ENCODE measurements at places on chromosomes 5 and 9.

GRCh38 chr9:134618163-134618832 is 23.3 kb upstream of the COL5A1 start:
- DNase-seq, result no peak

DNA sequence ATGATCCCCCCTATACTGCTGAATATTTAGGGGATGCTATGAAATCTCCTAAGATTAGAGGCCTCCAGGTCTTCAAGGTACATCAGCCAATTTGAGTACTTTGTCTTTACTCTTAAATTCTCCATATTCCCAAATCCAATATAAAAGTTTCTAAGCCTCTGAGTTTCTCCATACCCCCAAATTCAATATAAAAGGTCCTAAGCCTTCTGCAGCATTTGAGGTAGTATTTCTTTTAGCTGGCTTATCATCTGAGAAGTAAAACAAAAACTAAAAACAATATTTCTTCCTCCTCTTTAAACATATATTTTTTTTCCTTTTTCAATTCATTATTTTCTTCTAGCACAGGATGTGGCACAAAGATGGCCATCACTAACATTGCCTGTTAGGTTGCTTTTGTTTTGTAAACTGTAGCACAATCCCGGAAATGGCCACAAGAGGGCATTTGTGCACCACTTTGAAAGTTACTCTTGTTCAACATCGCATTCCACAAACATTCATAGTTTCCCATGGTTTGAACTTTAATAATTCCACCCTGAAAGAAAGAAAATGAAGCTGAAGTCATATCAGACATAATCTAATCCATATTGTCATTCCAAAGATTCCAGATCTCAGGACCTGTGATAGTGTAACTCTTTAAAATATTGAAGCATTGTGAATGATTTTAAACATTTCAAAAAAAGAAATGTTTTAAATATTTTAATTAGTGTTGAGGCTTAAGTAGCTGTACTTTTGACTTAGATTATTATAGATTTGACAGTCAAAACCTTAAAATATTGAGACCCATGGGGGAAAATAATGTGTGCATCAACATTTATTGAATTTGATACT is 21.0 kb upstream of the SCGB3A2 start:
- peak; percentile 61 for DNase-seq

DNA sequence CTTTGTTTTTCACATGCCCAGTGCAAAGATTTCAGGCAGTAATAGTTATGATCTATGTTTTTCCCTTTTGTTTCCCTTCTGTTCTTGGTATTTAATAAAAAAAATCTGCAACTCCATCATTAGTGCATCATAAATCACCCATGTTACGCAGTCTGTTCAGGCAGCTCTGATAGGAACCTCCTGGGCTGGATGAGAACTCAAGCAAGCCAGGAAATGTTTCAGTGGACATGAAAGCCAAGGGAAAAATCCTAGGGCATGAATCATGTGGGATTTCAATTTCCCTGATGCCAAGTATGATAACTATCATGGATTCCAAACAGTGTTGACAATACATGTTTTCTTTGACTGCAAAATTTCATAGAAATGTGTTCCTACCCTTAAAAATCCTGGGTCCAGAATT is 119.7 kb upstream of the TARS1 start:
- peak; percentile 100 for DNase-seq

DNA sequence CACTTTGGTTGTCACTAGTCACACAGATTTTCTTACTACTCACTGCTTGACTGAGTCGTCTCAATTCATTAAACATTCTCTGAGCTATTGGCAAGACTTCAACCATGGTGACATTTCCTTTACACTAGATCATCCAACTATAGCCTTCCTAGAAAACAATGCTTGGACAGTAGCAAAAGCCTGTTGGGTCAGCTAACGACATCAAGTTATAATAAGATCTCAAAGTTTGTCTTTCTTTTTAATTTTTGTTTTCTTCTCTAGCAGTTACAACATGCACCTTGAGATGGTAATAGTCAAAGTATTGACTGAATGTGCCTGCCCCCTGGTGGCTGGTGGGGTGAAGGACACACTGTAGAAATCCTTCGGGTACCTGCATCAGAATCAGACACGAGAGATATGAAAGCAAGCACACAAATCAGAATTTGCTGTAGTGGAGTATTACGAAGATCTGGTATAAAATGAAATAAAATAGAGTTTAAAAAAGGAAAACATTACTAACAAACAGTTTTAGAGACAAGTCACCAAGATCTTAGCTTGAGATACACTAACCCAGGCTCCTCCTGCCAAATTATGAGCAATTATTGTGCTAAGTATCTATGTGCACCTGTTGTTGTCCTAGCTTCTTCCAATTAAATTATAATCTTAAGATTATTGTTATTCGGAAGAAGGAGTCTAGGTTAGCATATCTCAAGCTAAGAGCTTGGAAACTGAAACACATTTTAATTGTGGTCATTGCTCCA is 81.2 kb downstream of the ARL15 start:
- peak; percentile 57 for DNase-seq

GRCh38 chr5:169696621-169697510 is 59.8 kb downstream of the DOCK2 start:
- DNase-seq, result peak; percentile 83

- no peak for DNase-seq
Observed at GRCh38 chr5:108579236-108579635, 168.5 kb upstream of the FER start.

GRCh38 chr5:138054206-138054605 is 21.3 kb upstream of the FAM13B start:
- DNase-seq, result no peak

GRCh38 chr5:116534964-116535651 is 39.5 kb downstream of the SEMA6A start:
- no peak for DNase-seq

- DNase-seq, result peak; percentile 45
Observed at GRCh38 chr5:116360008-116360853, 214.4 kb downstream of the SEMA6A start.

GRCh38 chr5:50576686-50577256 is 89.7 kb upstream of the PARP8 start:
- no peak for DNase-seq

GRCh38 chr5:168311061-168311566 is 19.7 kb downstream of the WWC1 start:
- no peak for DNase-seq

- DNase-seq, result peak; percentile 87
Observed at GRCh38 chr5:173917788-173918786, 29.9 kb downstream of the CPEB4 start.

DNA sequence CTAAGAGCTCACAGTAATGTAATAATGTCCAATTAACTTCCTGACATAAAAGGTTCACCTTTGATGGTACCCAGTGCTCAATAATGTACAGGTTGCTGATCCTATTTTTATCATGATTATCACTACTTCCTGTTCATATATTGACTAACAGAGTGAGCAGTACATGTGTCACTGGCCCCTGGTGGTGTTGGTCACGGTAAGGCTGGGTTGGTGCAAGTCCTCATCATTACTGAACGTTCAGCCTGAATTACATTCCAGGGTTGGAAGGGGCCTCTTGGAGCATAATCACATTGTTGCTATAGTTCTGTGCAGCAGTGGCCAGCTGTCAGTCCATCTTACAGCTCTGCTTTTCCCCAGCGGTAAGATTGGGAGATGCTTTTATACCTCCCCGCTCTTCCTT is 24.2 kb upstream of the CKMT2 start:
- DNase-seq, result peak; percentile 9

- DNase-seq, result no peak
Observed at GRCh38 chr5:132854301-132854700, 12.0 kb downstream of the GDF9 start.

- no peak for DNase-seq
Observed at GRCh38 chr9:113531919-113532808, 68.6 kb downstream of the RGS3 start.

- DNase-seq, result no peak
Observed at GRCh38 chr5:170289121-170289520, 8.5 kb downstream of the LCP2 start.

DNA sequence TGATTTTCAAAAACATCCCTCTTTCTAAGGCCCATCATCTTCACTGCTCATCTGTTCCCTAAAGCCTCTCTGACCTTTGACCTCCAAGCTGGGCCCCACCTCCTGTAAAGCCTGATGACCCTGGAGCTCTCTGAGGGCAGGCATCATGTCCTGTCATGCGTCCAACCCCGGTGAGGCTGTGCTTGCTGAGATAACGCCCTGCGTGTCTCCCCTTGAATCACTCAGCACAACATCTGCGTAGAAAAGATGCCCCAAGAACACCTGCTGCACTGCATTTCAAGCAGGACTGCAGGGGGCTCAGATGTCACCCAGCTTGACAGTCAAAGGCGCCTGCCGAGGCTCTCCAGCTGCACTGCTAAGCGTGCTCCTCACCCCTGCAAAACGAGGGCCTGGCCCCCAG is 78.0 kb downstream of the OTULIN start:
- DNase-seq, result no peak

DNA sequence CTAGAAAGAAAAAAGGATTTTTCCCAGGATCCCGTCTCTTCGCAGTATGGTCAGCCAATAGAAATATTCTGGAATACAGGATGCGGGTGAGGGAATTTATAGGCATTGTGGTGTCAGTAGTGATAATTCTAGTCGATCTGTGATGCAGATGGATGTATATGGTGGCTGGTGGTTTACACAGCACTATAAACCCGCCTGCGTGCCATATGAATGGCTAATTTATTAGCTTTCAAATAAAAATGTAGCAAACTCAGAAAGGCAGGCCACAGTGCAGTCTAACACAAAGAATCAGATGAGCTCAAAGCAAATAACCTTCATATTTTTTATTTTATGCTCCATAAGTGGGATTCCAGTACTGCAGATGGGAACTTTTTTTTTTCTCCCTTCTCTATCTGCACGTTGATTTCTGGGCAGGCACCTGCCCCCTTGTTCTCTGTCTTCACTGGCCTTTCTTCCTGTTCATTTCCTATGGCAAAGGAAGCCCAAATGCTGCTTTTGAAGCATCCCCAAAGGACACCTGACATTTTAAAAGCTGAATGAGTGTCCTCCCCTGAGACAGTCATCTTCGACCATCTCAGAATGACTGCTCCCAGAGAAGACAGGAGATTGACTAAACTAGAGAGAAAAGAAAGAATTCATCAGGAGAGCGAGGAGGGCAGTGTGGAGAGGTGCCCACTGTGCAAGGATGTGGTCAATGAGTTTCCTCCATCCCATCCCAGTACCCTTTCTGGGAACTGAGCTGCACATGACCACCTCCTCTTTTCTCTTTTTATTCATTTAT is 52.1 kb downstream of the SEMA6A start:
- DNase-seq, result no peak

DNA sequence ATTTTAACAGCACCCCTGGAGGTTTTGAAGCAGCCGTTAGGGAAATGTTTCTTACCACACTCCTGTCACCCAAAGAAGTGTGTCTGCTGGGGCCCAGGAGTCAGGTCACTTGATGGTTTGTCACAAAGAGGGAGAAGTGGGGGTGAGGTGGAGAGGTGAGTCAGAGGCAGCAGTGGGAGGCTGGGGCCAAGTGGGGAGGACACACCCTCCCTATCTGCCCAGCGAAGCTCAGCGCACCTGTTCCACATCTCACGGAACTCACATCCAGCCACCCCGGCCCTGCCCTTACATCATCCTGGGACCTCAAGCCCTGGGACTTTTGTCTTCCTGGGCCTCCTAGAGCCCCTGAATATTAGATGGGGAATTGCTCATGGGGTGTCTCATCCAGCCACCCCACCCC is 171.1 kb upstream of the SMIM23 start:
- DNase-seq, result no peak

- no peak for DNase-seq
Observed at GRCh38 chr5:26761045-26761444, 277.3 kb downstream of the CDH9 start.

- no peak for DNase-seq
Observed at GRCh38 chr9:4320021-4320420, 20.2 kb upstream of the GLIS3 start.

DNA sequence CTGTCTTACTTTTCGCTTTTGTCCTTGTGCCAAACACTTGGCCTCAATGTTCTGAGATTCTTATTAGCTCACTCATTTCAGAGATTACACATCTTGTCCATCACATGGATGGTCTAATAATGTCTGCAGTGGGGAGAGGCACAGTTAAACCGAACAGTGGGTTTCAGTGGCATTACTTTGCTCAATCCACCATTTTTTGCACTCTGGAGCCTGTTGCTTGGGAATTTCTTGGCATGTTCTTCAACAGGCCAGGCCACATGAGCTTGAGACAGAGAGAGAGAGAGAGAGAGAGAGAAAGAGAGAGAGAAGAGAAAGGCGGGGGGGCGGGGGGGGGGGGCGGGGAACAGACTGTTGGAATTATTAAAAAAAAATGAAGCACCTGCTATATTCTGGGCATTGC is 1327.8 kb upstream of the WWC1 start:
- no peak for DNase-seq

DNA sequence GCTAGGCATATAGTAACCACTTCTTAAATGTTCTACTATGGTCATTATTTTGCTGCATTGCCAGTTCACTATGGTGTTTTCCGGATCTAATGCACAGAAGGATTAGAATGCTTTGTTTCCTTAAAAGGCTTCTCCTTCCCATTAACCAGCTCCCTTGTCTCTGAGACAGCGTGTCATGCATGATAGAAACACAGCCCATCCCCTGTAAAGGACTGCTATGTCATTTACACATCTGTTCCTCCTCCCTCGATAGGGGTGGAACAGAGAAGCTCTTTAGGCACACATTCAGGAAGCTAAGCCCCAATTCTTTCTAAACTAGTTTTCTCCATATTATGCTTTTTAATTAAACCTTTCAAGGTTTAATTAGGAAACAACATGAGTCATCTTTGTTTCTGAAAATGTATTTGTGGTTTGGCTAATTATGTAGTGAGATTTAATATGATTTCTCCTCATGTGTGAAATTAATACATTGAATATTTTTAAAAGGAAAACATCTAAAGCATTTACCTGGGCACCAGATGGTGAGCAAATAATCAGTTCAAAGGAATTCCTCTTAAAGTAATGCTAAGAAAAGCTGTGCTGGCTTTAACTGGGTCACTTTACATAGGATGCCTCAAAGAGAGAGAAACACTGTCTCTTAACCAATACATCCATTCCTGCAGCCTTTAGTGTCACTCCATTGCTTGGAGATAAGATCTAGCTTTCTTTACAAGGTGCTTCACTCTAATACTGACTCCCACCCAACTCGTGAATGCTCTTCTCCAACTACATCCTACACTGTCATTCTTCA is 133.3 kb upstream of the PPP1R2B start:
- DNase-seq, result no peak
